GM23338 (cell line): ENCODE measurements at places on chromosomes 7 and 10. TPM values are rescaled to one million over a fixed set of nuclear protein-coding genes. Genes with fewer than 3 reads are reported as not detected.

Gene PMS2
- 13.9 and 15.6 TPM in 2 replicates for total RNA-seq

Gene ACTL6B
- 0.69 TPM in 1 of 2 replicates, not detected in the other for total RNA-seq

Gene MSMB
- total RNA-seq: not detected in 2 replicates

Gene TRPV6
- total RNA-seq: 0.43 and 0.80 TPM in 2 replicates

Gene TAF5
- total RNA-seq: 22.8 and 25.9 TPM in 2 replicates

Gene ZNF239
- total RNA-seq: 11.3 and 13.8 TPM in 2 replicates

DNA sequence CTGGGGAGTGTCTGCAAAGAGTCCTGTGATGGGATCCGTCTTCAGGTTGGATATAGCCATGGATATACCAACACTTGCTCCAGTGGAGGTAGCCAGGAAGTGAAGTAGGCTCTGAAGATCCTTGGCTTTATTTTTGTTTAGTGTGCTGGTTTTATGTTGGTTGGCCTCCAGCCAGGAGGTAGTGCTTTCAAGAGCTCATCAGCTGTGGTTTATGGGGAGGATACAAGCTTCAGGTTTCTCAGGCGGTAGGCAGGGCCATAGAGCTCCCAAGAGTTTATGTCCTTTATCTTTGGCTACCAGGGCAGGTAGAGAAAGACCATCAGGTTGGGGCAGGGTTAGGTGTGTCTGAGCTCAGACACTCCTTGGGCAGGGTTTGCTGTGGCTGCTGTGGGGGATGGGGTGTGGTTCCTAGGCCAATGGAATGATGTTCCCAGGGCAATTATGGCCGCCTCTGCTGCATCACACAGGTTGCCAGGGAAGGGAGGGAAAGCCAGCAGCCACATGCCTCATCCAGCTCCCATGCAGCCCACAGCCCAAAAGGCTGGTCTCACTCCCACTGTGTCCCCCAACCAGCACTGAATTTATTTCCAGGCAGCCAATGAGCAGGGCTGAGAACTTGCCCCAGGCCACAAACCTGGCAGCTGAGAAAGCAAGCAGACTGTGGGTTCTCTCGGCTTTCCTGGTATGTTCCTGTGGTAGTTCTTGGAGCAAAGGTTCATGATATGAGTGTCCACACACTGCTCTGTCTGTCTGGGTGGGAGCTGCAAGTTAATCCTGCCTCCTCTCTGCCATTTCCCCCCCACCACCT is 67.0 kb upstream of the PRLHR start:
- no peak for DNase-seq

- DNase-seq: no peak
These were observed 268.3 kb upstream of the MTPN start for GRCh38 chr7:136245327-136246004.

DNA sequence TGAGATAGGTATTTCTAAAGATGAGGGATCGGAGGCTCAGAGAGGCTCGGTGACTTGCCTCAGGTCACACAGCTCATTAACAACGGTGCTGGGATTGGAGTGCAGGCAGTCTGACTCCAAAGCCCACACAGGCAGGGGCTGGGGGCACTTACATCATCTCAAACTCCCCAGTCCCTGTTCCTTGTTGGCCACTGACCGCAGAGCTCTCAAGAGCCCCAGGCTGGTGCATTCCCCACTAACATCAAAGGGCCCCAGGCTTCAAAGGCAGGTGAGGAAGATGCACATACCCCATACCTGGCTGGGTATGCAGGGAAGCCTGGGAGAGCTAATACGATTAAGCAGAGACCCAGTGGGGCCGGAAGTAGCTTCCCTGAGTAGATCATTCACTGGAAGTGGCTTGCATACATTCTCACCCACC is 13.7 kb upstream of the NODAL start:
- peak; percentile 98 for DNase-seq

DNA sequence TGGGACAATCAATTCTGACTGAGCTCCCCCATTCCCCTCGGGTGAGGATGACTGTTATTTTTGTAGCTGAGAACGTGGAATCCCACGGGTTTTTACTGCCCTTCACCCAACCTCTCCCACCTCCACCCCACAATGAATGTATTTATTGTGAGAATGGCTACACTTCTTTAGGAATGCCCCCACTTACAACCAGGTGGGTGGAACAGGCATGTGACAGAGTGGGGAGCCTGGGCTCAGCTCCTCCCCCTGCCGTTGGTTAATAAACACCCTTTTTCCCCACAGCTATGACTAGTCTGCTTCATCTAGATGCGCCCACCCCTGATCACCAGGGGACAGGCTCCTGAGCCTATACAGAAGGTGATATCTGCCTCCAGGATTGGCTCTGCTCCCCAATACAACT is 2.0 kb downstream of the MRPL43 start:
- DNase-seq: no peak
